ENCODE measurements at places on chromosomes 1 and 21.

DNA sequence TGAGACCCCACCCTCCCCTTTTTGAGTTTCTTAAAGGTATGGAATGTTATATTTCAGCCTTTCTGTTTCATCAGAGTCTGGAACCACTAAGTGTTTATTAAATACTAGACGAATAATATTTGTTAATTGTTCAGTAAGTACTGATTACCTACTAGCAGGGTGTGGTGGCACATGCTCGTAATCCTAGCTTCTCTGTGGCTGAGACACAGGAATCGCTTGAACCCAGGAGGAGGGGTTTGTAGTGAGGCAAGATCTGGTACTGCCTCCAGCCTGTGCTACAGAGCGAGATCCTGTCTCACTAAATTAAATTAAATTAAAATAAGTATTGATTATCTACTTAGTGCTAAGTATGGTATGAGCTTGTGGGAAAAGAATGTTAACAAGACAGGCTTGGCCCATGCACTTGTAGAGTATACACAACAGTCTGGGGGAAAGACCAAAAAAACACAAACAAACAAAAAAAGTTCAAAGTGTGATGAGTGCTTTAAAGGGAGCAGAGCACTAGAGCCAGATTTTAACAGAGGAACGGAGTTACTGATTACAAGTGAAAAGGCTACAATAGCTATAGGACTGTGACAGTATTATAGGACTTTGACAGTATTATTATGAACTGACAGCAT lies 2.4 kb downstream of the CEPT1 start:
- DNase-seq: no peak

DNA sequence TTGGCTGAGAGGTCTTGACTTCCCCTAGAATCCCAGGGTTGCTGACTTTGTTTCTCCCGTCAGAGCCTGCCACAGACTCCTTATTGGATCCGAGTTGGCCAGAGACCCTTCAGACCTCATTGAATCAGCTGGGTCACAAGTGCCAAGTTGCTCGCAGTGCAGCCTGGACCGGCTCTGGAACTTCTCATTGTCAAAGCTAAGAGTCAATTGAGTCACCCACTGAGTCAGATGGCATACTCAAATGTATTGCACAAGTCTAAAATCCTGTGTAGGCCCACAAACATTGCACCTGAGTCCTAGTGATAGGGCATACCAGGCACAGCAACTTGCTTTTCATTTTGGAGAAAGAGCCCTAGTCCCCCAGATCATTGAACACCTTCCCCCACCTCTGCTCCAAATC lies 20.4 kb upstream of the SCAF4 start:
- DNase-seq: no peak

DNA sequence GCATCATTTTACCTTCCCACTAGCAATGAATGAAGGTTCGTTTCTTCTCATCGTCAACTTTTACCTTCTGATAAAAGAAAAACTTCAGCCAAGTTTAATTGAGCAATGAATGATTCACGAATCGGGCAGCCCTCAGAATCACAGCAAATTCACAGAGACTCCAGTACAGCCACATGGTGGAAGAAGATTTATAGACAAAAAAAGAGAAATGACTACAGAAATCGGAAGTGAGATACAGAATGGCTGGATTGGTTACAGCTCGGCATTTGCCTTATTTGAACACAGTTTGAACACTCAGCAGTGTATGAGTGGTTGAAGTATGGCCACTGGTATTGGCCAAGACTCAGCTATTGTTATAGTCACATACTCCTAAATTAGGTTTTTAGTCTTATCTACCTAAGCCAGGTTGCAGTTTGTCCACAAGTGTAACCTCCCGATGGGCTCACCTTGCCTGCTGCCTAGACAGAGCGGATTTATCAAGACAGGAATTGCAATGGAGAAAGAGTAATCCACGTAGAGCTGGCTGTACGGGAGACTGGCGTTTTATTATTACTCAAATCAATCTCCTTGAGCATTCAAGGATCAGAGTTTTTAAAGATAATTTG lies 15.3 kb downstream of the AK4 start:
- DNase-seq: no peak

- DNase-seq: no peak
Observed at GRCh38 chr1:204564835-204565234, 48.6 kb downstream of the MDM4 start.

- DNase-seq: no peak
Observed at GRCh38 chr1:192703283-192704206, 67.6 kb downstream of the RGS13 start.

- no peak for DNase-seq
Observed at GRCh38 chr1:43557744-43558245, 27.1 kb downstream of the PTPRF start.

DNA sequence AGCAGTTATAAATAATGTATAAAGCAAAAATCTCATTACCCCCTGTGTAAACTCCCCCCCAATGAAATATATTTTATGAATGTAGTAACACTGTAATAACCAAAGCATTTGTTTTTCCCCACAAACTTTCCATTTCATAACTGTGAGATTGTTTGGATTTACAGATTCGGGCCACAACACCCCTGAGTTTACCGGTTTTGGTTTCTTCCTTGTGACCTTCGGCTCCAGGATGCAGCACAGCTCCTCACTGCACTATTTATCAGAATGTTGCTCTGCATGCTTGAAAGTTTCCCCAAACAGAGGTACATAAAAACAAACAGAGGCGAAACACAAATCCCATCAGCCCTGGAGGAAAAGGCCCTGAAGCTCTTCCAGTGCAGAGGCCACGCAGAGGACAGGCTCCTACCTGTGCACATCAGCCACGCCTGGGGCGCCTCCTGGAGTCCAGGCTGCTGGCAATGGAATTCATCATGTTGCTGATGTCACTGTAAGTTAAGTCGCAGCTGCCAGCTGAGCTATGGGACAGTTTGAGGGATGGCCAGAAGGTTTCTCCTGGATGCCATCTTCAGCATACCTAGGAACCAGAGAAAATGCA lies 122.0 kb downstream of the LMO4 start:
- peak; percentile 15 for DNase-seq

DNA sequence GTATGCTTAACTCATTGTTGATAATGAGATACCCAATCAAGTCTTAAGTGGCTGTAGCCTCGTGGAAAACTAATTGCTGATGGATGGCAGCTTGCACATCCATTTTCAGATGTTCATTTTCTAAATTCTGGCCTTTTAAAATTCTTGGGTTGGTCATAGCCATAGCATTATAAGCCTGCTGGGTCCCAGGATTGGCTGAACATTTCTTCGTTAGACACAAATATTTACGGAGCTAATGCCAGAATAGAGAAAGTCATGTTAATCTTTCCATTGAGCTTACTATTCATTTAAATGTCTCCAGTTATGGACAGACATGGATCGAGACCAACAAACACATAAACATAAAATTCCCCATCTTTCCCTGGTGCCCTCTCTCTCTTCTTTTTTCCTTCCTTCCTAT lies 32.5 kb downstream of the CENPF start:
- DNase-seq: no peak

DNA sequence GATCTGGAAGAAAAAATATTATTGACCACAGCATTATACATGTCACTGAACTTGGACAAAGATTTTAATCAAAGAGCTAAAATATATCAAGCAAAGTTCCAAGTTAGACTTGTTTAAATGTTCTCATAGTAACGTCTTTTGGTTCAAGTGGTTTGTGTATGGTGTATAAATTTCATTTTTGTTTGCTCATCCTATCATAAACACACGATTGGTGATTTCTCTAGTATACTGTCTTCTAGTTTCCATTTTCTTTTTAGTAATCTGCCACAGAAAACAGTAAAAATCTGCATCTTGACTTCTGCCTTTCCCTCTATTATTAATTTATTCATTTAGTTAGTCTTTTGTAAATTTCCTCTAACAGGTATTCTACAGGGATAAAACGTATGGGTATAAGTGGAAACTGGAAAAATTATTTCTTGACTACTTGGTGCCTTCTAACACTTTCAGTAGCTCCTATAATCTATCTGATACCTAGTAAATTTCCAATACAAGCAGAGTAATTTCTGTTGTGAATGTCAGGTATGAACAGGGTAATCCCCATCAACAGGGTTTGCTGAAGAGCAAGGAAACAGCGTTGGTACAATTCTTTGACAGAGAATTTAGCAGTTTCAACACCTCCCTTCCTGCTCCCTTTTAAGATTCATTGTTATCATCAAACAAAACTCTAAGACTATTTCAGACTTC lies 268.0 kb downstream of the PTPRC start:
- no peak for DNase-seq

DNA sequence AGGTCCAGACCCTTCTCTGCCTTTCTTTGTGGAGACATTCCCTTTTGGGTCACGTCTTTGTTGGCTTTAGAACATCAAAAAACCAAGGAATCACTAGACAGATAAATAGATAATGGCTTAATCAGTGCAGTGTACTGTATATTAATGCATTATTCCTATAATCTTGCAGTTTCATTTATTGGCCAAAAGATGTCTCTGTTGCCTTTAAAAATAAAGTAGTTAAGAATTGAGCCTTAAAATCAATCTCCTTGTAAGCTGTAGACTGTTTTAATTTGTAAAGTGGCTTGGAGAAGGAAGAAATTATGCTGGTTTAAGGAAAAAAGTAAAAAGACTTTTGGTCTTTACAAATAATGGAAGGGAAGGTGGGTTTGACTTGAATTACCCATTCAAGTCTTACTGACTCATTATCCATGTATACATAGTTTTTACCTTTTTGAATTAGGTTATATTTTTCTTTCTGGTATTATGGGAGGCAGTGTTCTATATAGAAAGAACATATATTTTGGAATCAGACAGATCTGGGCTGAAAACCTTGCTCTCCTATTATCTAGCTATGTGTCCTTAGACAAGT lies 84.6 kb downstream of the VPS13D start:
- no peak for DNase-seq

DNA sequence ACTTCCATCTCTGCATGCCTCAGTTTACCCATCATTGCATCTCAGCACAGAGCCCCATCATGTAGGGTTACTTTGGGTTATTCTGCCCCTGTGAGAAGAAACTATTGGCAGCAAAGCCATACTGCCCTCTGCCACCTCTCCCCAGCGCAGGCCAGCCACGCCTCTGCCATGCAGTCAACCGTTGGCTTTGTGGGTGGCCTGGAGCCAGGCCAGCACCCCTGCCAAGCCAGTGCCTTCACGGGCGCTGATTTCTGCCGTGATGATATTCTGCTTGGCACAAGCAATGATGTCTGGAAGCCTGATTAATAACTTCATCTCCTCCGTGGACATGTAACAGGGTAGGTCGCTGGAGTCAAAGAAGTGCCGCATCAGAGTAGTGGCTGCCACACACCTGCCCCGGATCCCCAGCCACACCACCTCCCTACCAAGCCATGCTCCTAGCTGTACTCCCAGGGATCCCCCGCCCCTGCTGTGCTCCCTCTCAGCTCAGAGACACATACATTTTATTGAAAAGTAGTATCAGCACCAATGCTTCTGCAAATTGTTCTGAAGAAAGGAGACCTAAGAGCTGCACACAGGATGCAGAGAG lies 15.0 kb upstream of the CEP85 start:
- DNase-seq: no peak

GRCh38 chr1:53495633-53496345 lies 36.6 kb downstream of the DMRTB1 start:
- DNase-seq: no peak

- DNase-seq: no peak
Observed at GRCh38 chr1:116309090-116309870, 63.8 kb upstream of the ATP1A1 start.

- no peak for DNase-seq
Observed at GRCh38 chr1:4027492-4028138, 127.5 kb upstream of the C1orf174 start.

DNA sequence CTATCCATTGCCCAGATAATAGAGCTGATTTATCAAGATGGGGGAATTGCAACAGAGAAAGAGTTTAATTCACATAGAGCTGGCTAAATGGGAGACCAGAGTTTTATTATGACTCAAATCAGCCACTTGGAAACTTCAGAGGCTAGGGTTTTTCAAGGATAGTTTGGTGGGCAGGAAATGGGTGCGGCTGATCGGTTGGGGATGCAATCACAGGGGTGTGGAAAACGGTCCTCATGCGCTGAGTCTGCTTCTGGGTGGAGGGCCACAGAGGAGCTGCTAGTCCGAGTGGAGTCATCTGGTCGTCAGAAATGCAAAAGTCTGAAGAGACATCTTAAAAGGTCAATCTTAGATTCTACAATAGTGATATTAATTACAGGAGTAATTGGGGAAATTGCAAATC lies 32.0 kb upstream of the FAM89A start:
- no peak for DNase-seq
